Kasumi-1 (cell line): ENCODE measurements at places on chromosomes 2 and 18.
A peak's percentile ranks its signal among the peaks of the same experiment; 100 is the strongest.

DNA sequence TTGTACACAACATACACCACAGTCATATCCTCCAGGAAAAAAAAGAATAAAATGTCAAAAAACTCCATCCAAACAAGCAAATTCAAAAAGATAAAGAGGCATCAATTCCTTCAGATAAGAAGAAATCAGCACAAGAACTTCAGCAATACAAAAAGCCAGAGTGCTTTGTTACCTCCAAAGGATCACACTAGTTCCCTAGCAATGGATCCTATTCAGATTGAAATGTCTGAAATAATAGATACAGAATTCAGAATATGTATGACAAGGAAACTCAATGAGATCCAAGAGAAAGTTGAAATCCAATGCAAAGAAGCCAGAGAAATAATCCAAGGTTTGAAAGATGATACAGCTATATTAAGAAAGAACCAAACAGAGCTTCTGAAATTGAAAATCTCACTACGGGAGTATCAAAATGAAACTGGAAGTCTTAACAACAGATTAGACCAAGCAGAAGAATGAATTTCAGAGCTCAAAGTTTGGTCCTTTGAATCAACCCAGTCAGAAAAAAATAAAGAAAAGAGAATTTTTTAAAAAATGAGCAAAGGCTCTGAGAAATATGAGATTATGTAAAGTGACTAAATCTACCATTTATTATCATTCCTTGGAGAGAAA lies 80.6 kb downstream of the TRABD2A start:
- no peak for DNase-seq

GRCh38 chr2:238771218-238771617 lies 76.7 kb upstream of the TWIST2 start:
- no peak for DNase-seq

- no peak for DNase-seq
These were observed 1.5 kb upstream of the INHBB start for GRCh38 chr2:120344214-120344975.

DNA sequence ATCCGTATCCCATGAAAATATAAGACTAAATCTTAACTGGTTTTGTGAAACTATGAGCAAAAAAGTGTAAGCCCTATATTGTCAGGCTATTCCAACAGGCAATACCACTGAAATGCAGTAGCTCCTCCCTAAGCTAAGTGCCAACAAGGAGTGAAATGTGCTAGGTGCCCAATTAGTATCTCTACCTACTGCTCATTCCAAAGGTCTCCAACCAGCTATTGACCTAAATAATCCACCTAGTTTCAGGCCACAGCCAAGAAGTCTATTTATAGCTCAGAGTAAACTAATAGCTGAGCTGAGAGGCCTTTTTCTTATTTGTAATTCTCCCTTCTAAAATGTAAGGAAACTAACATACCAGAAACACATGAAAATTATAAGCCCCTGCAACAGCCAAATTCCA lies 482.2 kb downstream of the DCC start:
- no peak for DNase-seq

- DNase-seq = no peak
These were observed 538.0 kb downstream of the SLC4A3 start for GRCh38 chr2:220165401-220165800.

DNA sequence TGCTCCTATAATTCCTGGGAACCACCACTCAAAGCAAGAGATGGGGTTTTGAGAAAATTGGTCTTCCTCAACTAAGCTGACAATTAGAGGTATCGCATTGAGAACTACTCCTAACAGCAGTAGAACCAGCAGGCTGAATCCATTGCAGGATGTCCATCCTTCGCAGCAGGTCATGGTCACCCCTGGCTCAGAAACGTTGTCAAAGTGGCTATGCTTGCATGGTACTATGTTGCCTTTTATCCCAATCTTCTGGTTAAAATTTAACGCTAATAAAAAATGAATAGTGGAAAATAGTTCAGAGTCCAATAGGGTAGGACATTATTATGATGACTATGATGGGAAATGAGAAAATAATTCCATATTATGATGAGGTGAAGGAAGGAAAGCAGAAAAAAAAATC lies at the start of gene TM4SF20:
Gene TM4SF20, minus strand, starts transcription at position 212 of the 400 bp plus-strand sequence. Its CDS starts 38 bp downstream, at position 174.
- no peak for DNase-seq

DNA sequence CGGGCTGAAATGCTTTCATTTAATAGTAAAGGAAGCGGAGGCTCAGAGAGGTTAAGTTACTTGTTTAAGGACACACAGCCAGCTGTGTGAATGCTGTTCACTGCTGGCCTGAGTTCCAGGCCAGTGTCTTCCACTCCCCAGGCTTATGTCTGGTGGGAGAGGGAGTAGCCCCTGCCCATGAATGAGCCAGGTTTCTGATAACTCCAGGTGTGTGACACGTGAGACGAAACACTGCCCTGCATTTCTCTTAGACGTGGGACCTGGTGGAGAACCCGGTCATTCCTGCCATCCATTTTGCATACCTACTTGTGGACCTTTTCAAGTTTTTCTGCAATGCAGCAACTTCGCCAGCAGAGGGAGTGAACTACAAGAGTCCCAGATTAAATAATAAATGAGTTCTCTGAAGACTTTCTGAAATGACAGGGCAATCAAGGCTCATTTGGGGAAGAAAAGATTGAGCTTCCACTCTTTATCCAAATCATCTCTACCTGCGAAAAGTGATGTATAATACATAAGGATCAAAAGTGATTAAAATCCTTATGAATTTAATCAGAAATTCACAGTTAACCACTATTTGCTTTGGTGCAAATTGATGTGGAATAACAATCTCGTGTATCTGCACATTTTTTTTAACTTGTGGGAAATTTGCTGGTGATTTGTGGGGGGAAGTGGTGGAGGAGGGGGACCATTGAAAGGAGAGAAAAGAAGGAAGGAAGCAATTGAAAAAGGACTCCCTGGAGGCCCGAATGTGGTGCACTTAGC lies 79.4 kb upstream of the ASB18 start:
- peak; percentile 22 for DNase-seq

DNA sequence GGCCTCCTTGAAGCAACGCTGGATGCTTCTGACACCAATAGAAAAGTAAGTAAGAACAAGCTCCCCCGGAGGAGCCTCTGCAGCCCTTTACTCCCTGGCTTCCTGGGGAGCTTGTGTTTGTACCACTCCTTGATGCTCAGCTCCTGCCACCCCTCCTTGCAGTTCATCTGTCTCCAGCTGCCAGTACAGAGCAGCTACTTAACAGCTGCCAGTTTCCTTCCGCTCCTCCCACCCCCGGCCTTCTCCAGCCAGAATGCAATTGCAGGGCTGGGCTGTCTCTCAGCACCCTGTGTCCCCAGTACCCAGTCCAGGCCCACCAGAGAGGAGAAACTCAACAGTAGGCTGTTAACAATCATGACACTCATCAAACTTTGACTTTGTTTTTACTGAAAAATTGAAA lies 109.4 kb downstream of the AOX1 start:
- DNase-seq = peak; percentile 99

- DNase-seq = no peak
These were observed 718.1 kb upstream of the ID2 start for GRCh38 chr2:7963787-7964186.

GRCh38 chr18:57730146-57730545 lies 73.0 kb downstream of the ATP8B1 start:
- DNase-seq = no peak
